Stimulated activated CD4-positive, alpha-beta T cell treated with anti-CD3 and anti-CD28 coated beads, Interleukin-1b, Interleukin-23, amount 100 ng/mL, for 1 hour (primary cell): ENCODE measurements at places on chromosomes 13 and 19.
A peak's percentile ranks its signal among the peaks of the same experiment; 100 is the strongest.

- no peak for DNase-seq
Measured at GRCh38 chr19:29385191-29385795, 140.5 kb upstream of the VSTM2B start.

DNA sequence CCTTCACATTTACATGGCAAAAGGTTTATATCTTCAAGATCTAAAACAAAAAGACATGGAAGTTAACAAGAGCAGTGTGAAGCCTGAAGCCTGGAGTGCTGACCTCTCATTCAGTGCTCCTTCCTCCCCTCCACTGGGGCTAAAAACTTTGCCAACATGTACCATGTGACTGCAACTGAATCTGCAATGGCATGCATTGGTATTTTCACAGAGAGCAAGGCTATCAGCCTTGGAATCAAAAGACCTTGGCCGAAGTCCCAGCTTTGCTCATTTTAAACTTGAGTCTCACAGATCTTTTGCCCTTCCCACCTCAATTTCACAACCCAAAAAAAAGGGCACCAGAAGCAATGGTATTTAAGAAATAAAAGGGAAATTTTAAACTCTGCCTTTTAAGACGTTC is 325.1 kb downstream of the DCT start:
- DNase-seq: no peak

- no peak for DNase-seq
Measured at GRCh38 chr19:12792853-12793289, 1.6 kb downstream of the JUNB start.

DNA sequence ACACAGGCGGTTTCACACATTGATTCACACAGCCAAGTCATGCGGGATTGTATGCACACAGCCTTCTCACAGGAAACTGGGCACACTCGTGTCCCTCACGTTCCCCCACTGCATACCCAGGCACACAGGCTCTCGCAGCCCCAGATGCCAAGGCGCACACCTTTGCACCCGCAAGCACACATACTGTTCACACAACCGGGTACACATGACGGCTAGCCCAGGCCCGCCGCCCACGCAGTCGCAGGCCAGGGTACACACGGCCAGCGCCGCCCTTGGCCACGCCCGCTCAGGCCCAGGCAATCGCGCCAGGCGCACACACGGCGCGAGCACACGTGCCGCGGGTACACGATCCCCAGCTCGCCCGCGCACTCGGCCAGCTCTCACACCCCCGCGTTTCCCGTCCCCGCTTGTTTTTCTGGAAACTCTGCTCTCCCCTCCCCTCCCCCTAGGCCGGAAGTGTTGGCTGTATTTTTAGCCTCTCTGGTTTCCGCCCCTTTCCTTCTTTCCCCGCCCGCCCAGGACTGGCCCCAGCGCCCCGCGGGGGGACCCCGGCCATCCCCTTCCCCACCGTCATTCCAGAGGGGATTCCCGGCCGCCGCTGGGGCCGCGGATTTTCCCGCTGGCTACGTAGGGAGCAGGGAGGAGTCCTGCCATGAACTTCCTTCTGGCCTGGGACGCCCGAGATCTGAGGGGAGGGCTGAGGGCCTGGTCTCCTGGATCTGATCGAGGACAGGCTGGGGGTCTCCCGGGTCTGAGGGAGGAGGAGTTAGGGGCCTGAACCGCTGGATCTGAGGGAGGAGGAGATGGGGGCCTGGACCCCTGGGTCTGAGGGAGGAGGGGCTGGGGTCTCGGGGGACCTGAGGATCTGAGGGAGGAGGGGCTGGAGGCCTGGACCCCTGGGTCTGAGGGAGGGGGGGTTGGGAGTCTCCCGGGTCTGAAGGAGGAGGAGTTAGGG is 4.0 kb upstream of the ZFP36 start:
- DNase-seq: peak; percentile 78

GRCh38 chr13:66714795-66715194 is 515.3 kb downstream of the PCDH9 start:
- DNase-seq: no peak

- no peak for DNase-seq
Measured at GRCh38 chr19:44742330-44743061, 6.0 kb upstream of the BCL3 start.

GRCh38 chr13:98752467-98753290 is at the start of gene SLC15A1:
TSS of gene SLC15A1 (minus strand) at chr13:98752672. CDS start at chr13:98752598, 74 bp downstream.
- DNase-seq: no peak
